Activated T-cell treated with anti-CD3 and anti-CD28 coated beads, Interleukin-2, amount 50 U/mL, for 24 hours (primary cell): ENCODE measurements at places on chromosomes 4 and X.

DNA sequence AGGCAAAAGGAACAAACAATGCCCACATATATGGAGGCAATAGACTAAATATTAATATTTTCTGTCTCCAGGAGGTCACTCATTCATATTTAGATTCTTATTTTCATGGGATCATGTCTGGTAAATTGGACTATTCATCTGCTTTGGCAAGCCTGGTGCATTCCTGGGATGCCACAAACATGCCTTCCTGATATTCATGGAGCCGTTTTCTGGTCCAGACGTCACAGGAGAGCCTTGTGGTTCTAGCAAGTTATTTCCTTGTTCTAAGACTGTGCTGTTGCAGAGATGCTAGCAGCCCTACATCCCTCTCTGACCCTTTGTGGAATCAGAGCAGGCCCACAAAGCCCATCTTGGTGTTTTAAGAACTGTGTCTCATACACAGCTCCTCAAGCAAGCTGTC, 16.1 kb upstream of the EXOSC9 start:
- DNase-seq, result no peak

DNA sequence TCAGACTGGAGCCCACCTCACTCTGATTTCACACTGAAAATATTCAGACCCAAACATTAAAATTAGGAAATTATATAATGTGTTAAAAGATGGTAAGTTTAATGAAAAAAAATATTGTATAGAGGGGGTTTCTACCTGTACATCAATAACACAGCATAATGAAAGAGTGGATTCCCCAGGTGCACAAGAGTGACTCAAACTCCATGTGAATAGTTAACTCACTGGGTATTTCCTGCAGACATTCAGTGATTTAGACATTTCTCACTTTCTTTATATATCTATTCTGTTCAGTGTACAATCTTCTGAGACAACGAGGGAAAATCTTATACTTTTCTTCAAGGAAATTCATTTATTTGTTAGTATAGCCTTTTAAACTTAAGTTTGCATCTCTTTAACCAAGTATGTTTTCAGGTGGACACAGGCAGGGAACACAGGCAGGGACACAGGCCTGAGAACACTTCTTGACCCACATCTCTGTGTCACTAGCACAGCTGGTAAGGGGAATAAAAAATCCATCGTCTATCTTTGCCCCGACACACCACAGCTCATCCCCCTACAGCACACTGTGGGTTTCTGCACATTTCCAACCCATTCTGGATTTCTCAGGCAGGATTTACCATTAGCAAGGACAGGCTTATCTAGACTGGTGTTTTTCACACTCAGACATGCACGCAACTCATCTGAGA, 525.5 kb upstream of the BOD1L1 start:
- no peak for DNase-seq

DNA sequence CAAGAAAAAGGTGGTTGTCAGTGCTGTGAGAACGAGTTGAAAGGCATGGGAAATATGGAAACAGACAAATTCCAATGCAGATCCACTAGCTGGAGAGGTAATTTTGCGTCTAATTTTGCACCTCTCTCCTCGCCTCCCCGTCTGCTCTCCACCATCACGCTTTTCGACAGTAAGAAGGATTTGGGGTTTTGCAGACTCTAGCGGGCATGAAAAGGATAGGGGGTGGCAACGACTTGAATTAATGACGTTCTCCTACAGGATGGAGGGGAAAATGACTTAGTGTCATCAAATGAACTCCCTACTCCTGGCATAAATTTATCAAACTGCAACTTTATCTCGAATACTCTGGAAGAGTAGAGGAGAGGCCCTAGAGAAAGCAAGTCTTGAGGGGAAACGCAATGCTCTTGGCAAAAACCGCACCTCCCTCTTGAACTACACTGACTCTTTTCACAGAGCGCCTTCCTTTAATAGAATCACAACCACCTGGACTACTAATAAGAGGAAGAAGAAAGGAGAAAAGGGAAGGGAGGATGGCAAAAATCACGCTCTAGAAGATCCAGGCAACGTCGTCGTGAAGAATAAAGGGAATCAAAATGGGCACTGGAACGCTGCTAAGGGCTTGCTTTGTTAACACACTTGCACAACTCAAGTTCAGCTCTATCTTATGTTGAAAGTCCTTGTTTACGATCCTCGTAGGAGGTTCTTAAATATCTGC, 871 bp upstream of the SLITRK2 start:
- DNase-seq, result no peak

- DNase-seq, result no peak
Observed at GRCh38 chr4:152258804-152259708, 276.8 kb downstream of the FBXW7 start.

- no peak for DNase-seq
Observed at GRCh38 chrX:146278381-146278780, 460.8 kb downstream of the SLITRK2 start.

GRCh38 chrX:6813836-6814370, 279.0 kb upstream of the VCX3A start:
- no peak for DNase-seq
